ENCODE measurements at places on chromosomes 13 and 19.

DNA sequence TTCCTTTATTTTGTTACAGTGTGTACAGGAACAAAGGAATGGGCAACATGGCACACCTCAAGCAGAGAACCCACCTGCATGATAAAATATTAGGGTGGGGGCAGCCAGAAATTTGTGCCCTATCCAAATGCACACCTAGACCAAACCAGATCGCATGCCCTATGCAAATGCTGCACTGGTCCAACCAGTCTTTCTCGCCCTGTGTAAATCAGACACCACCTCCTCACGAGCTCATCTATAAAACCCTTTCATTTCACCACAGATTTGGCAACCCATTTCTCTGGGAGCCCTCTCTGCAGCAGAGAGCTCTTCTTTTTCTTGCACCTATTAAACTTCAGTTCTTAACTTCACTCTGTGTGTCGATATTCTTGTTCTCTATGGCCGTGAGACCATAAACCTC lies 1559.2 kb downstream of the SLITRK1 start:
- DNase-seq, result no peak

- DNase-seq, result no peak
These were observed 25.0 kb downstream of the CEBPG start for GRCh38 chr19:33398361-33399060.

GRCh38 chr19:44685877-44686276 lies 13.1 kb upstream of the CEACAM16 start:
- no peak for DNase-seq

GRCh38 chr13:102401265-102401664 lies 583 bp downstream of the FGF14 start:
- DNase-seq, result no peak

GRCh38 chr13:112616586-112617362 lies 28.8 kb upstream of the TUBGCP3 start:
- peak; percentile 73 for DNase-seq

DNA sequence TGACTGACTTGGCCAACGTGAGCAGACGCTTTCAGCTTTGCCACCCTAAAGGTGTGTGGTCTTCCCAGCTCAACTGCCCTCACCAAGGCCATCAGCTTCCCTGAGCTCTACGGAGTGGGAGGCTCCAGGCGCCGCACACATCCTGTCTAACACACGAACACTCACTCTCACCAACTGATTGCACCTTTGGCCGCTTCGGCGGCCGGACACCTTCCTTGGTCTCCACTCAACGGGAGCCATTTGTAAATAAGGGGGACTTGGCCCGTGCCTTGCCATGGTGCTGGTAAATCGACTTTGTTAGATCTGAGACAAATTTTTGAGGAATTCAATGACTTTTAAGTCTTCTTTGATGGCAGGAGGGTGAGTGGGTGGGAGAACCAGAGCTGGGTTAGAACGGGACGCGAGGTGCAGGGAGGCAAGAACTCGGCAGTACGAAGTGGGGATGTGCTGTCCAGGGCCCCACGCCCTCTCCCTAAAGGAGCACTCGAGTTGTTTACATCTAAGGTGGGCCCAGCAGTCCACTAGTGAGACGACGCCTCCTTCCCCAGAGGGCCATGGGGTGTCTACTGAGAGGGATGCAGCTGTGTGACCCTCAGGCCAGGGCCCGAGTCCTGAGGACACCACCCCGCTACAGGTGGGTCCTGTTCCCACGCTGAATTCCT lies 4.4 kb downstream of the C13orf46 start:
- no peak for DNase-seq

GRCh38 chr13:63696055-63696454 lies 2280.4 kb upstream of the PCDH20 start:
- no peak for DNase-seq

DNA sequence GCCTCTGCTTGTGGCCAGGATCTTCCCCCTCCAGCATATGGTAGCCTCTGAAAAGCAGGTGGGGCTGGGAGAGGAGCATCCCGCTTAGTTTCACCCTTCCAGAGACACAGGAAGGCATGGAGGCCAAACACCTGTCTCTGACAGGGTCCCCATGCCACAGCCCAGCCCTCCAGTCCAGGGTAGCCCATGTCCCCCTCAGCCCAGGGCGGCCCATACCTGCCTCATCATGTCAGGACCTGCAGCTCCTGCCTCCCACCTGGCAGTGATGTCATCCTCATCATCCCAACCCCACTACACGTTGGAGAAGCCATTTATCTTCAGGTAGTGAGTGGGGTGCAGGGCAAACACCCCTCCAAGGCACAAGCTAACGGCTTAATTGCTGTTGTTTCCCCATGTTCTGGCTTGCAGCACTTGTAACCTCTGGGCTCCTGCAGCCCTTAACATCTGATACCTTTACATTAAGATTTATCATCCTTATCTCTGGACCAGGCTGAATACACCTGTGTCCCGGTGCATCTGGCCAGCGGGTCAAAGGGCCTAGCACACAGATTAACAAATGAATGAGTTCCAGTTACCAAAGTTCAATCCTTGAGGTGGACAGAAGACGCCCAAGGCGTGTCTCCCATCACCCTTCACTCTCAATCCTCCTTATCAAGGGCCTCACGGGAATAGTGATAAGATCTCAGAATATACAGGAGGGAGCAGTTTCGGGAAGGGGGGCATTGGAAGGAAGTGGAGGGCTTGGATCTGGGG lies 22.2 kb downstream of the ZNF175 start:
- DNase-seq, result no peak

GRCh38 chr13:91331047-91331915 lies 16.2 kb upstream of the MIR17HG start:
- DNase-seq, result no peak

DNA sequence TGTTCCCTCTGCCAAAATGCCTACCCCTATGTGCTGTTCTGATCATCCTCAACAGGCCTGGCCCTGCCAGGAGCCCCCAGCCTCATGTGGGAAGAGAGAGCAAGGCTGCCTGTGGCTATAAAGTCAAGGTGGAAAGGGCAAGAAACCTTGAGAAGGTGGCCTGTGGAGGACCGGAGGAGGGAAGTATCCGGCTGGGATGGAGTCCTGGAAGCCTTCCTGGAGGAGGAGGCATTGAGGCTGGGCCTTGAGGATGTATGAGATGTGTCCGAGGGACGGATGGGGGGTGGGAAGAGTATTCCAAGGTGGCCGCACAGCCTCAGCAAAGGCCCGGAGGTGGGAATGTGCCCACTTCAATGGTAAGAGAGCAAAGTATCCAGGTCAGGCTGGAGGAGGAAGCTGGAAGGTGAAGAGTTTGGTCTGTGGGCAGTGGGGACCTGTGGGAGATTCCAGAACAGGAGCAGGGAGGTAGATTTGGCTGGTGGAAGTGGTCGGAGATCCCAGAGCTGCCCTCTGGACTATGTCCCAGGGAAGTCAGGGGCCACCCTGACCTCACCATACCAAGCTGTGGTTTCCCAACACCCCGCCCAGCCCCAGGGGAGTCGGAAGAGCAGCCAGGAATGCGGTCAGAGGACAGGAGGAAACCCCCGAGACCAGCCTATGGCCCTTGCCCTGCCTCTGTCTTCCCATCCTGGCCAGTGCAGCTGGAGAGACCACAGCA lies 3.0 kb upstream of the PLIN4 start:
- DNase-seq, result no peak

DNA sequence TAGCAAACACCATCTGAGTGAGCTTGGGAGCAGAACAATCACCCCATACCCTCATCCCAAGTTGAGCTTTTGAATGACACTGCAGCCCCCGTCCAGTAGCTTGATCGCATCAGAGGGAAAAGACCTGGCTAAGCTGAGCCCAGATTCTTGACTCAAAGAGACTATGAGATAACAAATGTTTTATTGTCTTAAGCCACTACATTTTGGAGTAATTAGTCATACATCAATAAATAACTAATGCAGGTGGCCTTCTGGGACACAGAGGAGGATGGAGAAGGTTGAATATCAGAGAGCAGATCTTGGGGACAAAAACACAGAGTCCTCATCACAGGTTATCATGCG lies 24.6 kb upstream of the IGSF23 start:
- no peak for DNase-seq

DNA sequence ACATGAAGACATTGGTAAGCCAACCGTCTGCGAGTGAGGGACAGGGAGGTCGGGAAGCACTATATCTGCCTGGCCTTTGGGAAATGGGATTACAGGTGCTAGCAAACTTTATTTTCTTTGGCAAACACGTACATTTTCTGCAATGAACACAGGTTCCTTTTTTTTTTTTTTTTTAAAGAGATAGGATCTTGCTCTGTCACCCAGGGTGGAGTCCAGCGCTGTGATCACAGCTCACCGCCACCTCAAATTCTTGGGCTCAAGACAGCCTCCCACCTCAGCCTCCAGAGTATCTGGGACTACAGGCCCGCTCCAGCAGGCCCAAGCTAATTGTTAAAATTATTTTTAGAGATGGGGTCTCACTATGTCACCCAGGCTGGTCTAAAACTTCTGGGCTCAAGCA lies 24.2 kb downstream of the ELAVL1 start:
- DNase-seq, result no peak

- DNase-seq, result peak; percentile 62
These were observed at the start of gene SOX21 for GRCh38 chr13:94712287-94712811. Gene SOX21 (minus strand): TSS chr13:94712545. CDS start chr13:94712049, 496 bp downstream.

GRCh38 chr19:43316591-43317319 lies 36.7 kb upstream of the CD177 start:
- DNase-seq, result no peak

DNA sequence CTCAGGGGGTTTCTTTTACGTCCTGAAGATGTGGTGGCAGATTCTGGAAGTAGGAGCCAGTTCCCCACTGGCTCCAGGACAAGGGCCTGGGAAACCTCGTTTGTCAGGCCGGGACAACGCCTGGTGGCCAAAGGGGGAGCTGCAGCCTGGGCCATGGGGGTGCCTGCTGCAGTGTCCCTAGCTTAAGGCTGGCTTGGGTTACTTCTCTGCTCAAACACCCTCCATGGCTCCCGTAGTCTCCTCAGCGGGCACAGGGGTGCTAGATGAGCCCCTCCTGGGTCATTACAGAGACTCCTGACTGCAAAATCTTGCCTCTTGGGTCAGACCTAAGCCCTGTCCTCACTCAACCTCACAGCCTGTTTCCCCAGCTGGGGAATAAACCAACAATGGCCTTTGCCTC lies 14.7 kb downstream of the CILP2 start:
- DNase-seq, result peak; percentile 73

DNA sequence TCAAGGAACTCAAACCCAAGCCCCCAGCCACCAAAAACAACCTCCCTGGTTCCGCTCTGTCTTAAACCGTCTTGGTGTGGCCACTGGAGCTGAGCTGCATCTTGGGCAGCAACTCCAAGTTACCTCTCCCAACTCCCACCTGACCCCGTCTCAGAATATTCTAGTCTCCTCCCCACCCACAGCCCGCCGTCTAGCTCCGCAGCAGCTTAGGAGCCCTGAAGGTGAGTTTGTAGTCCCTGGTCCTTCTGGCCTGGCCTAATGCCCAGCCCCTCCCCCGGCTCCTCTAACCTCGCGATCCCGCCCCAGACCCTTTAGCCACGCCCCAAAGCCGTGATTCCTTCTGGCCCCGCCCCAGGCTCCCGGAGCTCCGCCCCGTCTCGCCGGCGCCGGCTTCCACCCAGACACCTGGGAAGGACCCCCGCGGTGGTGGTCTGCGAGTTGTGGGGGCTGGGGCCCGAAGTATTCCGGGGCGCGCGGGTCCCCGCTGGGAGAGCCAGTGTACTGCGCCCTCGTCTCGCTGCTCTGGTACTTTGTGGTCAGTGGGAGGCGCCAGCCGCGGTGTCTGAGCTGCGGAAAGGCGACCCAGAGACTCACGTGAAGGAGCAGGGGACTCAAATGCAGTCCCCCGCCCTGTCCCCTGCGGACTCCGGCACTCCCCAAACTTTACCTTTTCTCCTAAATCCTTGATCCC lies 2.5 kb upstream of the LHB start:
- peak; percentile 90 for DNase-seq

GRCh38 chr13:50072676-50073075 lies 57.4 kb downstream of the KCNRG start:
- no peak for DNase-seq

GRCh38 chr19:6229951-6230712 lies 49.6 kb downstream of the MLLT1 start:
- DNase-seq, result no peak

- DNase-seq, result peak; percentile 66
These were observed 38.4 kb downstream of the ACTN4 start for GRCh38 chr19:38685666-38686529.

DNA sequence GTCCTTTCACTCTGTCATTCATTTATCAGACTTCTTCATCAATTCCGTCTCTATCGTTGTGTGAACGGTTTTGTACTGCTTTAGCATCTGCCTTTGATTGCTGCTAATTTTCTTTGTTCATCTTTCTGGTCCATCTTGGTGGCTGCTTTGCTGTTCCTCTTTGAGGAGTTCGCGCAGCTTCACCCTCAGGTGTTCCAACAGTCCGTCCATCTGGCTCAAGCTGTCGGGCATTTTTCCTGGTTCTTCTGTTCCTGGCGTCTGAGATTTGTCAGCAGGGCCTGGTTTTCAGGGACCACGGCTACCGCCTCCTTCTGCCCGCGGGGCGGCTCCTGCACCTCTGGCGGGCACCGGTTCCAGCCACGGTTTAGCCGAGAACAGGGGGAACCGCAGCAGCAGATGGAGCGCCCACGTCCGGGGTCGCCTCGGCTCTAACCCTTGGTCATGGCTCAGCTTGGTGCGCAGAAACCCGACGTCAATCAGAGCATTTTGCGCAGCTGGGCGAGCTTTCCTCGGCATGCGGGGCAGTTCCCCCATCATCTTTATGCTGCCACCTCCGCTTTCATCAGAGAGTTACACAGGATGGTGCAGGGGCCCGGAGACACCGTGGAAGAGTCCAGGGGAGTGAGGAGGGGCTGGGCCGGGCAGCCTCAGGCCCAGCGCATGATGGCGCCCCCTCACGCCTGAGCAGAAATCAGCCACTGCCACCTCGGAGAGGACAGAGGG lies 89.5 kb downstream of the ZNF100 start:
- DNase-seq, result no peak

DNA sequence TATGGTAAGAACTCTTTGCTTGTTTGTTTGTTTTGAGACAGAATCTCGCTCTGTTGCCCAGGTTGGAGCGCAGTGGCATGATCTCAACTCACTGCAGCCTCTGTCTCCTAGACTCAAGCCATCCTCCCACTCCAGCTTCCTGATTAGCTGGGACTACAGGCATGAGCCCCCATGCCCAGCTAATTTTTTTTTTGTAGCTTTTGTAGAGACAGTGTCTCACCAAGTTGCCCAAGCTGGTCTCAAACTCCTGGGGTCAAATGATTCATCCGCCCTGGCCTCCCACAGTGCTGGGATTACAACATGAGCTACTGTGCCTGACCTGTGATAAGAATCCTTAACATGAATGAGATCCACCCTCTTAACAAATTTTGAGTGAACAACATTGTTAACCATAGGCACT lies 183.9 kb upstream of the TSHZ3 start:
- no peak for DNase-seq

GRCh38 chr19:497869-498510 lies 1.7 kb downstream of the MADCAM1 start:
- DNase-seq, result no peak

- no peak for DNase-seq
These were observed 1.7 kb downstream of the CYP2A13 start for GRCh38 chr19:41089959-41090358.

GRCh38 chr19:54554896-54555295 lies 18.7 kb upstream of the LILRA2 start:
- DNase-seq, result no peak

GRCh38 chr13:34913040-34913439 lies 29.0 kb upstream of the NBEA start:
- no peak for DNase-seq

GRCh38 chr19:5261156-5261890 lies 79.3 kb downstream of the PTPRS start:
- no peak for DNase-seq
